ENCODE measurements at places on chromosomes 16 and 17.

GRCh38 chr17:65535777-65536572, 25.5 kb downstream of the AXIN2 start:
- no peak for DNase-seq

DNA sequence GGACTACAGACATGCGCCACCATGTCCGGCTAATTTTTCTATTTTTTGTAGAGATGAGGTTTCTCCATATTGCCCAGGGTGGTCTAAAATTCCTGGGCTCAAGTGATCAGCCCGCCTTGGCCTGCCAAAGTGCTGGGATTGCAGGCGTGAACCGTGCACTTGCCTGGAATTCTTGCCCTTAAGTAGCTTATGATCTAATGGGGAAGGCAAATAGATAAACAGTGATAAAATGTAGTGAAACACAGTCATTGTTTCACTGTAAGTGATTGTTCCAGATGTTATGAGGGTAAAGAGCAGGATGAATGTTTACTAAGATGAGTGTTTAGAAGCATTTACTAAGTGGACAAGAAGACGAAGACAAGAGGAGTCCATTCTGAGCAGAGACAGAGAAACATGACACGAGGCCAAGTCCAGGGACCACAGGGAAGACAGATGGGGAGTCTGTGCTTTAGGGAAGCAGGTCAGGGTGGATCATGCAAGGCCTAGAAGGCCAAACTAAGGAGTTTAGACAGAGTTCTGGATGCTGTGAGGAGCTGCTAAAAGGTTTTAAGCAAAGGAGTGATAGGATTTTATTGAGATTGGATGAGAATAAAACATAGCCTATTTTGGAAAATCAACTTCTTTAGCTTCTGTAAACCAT, 36.9 kb downstream of the YPEL2 start:
- DNase-seq = no peak

- DNase-seq = no peak
These were observed 7.9 kb upstream of the TMIGD1 start for GRCh38 chr17:30341703-30342249.

GRCh38 chr17:65062171-65062915, 5.8 kb upstream of the GNA13 start:
- no peak for DNase-seq

DNA sequence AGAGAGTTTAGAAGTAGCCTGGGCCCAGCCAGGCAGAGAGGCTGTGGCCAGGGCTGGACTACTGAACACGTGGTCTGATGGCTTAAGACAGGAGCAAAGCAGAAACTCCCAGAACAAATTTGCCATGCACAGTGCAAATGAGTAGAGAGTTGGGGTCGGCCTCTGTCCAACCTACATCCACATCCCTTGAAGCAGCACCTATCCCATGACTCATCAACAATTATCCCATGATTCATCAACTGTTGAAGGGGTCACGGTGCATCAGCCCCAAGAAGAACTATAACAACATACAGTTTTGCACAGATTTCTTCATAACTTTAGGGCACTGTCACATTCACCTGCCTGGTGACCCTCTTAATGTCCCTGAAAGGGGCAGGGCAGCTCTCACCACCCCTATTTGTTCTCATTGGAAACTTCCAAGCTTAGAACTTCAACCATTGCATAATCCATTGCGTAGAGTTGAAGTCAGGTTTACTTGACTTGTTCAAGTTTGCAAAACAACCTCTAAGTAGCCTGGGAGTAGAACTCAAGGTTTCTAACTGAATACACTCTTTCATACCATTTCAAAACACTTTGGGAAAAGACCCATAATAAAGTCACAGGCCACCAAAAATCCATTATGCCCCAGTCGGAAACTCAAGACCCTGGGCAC, 235.2 kb upstream of the CDH5 start:
- no peak for DNase-seq

GRCh38 chr16:60582528-60582927, 1453.7 kb downstream of the CDH8 start:
- no peak for DNase-seq

DNA sequence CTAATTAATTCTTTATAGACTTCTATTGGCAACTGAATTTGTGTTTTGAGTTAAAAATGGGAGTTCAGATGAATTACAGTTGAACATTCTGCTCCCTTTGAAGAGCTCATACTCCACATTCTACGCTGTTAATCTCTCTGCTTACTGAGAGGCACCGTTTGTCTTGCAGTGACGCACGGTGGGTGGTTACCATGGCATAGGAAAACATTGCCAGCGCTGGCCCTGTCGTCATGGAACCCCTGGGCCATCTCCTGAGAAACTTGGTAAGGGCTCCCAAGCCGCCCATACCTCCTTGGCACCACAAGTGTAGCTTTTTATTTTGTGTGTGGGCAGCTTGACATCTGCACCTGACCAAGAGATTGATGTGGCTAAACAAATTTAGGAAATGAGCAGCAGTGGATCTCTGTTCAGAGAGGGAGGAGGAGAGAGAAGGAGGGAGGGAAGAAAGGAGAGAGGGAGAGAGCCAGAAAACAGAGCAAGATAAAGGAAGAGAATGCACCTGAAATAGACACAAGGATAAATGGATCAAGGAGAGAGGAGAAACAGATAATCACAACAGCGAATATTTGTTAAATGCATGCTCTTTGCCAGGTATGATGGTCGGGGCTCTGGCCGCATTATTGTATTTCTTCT, 398.5 kb downstream of the HAPSTR1 start:
- DNase-seq = no peak

DNA sequence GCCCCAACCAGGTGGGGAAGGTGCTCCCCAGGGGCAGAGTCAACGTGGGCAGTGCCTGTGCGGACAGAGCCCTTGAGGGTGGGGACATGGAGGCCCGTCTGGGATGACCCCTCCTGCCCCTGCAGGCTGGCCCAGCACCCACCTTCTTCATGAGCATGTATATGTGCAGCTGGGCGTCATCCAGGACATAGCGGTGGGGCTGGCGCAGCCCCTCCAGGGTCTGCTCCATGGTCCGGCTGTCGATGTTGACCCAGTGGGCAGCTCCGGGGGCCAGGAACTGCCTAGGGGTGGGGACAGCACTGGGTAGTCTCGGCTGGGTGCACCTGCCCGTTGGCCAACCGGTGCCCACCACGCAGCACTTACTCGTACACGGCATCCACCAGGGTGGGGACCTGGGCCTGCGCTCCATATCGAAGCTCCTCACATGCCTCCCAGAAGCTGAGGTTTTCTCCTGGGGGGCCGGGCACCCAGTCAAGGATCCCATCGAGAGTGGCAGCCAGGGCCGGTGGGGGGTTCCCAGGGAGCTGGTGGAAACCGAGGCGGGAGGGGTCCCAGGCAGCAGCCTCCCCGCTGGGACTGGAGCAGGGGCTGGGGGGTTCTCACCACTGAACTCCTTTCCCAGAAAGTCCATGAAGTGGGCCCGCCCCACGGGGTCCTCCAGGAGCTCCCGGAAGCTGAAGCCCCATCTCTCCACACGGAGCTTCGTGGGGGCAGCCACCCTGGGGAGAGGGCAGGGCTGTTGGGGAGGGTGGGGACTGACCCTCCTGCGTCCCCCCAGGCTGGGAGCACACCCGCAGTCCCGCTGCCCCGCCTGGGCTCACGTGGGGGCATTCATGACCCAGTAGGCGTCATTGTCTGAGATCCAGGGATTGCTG, 5.1 kb downstream of the RGS11 start:
- DNase-seq = no peak

- no peak for DNase-seq
These were observed 1.5 kb downstream of the MFSD6L start for GRCh38 chr17:8797621-8798175.

Data from stimulated activated CD8-positive, alpha-beta memory T cell treated with anti-CD3 and anti-CD28 coated beads, Interleukin-12 subunit alpha, Interleukin-12 subunit beta, amount 100 ng/mL, for 1 hour (primary cell).